Right lobe of liver (tissue), 6 donors: ENCODE measurements at places on chromosomes 5 and 9. TPM values are rescaled to one million over a fixed set of nuclear protein-coding genes. Genes with fewer than 3 reads are reported as not detected.
A peak's percentile ranks its signal among the peaks of the same experiment; 100 is the strongest.

GRCh38 chr5:155912291-155912690, 414.7 kb upstream of the SGCD start:
- no peak overlapping the region for H3K4me3 ChIP-seq
- H3K36me3 ChIP-seq = no peaks in the 10 kb centered on the region
- no peak overlapping the region for H3K27ac ChIP-seq
- DNase-seq = no peak
- H3K27me3 ChIP-seq = no peaks in the 10 kb centered on the region

DNA sequence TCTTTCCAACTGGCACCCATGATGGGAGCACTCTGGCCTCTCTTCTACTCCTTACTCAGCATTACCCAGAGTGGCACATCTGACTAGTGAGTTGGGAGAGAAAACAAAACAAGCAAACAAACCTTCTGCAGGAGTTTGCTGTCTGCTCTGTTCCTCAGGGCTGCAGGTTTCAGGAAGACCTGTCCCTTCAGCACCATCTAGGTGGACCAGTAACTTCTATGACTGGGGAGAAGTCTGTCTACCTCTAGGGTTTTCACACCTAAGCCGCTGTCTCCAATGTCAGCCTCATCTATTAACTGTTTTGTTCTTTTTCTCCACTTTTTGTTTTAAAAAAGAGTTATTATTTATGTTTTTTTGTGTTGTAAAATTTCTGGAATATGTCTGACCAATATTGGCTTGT, 58.7 kb downstream of the RAB3C start:
- H3K27ac ChIP-seq = no peak overlapping the region
- no peaks in the 10 kb centered on the region for H3K36me3 ChIP-seq
- no peak overlapping the region for H3K4me3 ChIP-seq
- DNase-seq = no peak

DNA sequence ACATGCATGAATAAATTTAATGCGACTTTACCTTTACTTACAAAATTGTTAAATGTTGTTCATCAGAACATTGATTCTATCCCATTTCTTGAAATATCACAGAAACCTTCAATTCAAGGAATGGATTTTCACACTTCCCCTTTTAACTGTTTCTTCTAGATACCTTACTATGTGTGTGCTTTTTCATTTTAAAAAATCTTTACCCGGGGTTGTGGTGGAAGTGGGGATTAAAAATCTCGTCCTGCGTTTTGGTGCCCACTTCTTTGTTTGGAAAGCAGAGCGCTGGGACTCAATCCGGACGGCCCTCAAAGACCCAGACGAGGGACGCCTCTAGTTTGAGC, 5.8 kb upstream of the MEF2C start:
- H3K4me1 ChIP-seq = no peaks in the 10 kb centered on the region
- H3K27me3 ChIP-seq = no peaks in the 10 kb centered on the region
- H3K36me3 ChIP-seq = no peaks in the 10 kb centered on the region
- H3K4me3 ChIP-seq = peak overlapping the region; percentile 19
- DNase-seq = no peak

DNA sequence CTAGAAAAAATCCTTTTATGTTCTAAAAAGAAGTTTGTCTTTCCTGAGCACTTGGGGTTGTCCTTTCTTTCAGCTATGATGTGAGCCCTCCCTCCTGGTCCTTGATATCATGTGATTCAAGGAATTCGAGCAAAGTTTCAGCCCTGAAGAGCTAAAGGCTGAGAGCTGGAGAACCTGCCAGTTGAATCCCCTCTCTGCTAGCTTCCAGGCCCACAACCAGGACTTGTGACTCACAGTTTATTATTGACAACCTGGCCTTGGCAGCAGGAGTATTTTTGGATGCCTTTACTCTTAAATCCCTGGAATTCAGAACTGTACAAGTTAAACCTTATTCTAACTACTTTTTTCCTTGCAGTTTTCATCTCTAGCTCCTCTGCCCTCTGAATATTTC, 182.8 kb downstream of the SPOCK1 start:
- DNase-seq = no peak
- no peak overlapping the region for H3K27ac ChIP-seq
- no peak overlapping the region for H3K4me3 ChIP-seq
- H3K4me1 ChIP-seq = no peaks in the 10 kb centered on the region
- H3K36me3 ChIP-seq = no peaks in the 10 kb centered on the region
- H3K27me3 ChIP-seq = no peaks in the 10 kb centered on the region

DNA sequence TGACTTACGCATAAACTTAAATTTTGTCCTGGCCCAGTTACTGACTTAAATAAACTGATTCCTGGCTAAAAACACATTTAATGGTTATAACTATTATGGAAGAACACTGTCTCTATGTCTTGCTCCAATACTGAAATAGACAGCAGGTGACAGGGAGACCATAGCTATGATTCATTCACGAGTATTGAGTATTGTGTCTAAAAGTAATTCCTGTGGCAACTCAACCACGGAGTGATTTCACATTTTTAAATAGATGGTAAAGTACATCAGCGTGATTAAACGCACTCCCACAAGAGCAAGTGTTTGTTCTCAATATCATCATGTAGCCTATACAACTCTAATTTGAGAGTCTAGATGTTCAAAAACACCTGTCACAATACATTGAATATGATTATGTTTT, 35.9 kb upstream of the PCSK1 start:
- H3K4me1 ChIP-seq = no peaks in the 10 kb centered on the region
- no peaks in the 10 kb centered on the region for H3K27me3 ChIP-seq
- H3K36me3 ChIP-seq = no peaks in the 10 kb centered on the region
- no peak overlapping the region for H3K27ac ChIP-seq
- no peak for DNase-seq

GRCh38 chr9:7967093-7967827, 167.7 kb upstream of the DMAC1 start:
- no peaks in the 10 kb centered on the region for H3K4me1 ChIP-seq
- H3K36me3 ChIP-seq = no peaks in the 10 kb centered on the region
- no peaks in the 10 kb centered on the region for H3K27me3 ChIP-seq
- no peak overlapping the region for H3K4me3 ChIP-seq

DNA sequence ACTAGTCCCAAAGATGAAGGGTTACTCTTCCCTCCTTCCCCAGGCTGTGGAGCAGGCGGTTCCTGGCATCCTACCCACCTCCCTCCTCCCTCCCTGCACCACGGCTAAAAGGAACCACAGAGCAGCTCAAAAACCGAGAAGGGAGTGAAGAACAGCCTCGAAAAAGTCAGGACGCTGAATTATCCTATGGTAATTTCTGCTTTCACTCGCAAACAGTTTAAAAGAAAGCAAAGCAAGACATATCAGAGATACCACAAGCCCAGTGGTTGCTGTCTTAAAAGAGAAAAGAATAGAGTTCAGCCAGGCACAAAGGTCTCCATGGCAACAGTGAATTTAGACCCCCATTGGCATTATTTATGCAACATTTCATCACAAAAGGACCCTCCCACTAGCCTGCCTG, 315.4 kb downstream of the CTNND2 start:
- no peaks in the 10 kb centered on the region for H3K4me1 ChIP-seq
- H3K4me3 ChIP-seq = no peak overlapping the region
- no peak overlapping the region for H3K27ac ChIP-seq
- H3K36me3 ChIP-seq = no peaks in the 10 kb centered on the region

GRCh38 chr9:27184556-27185351, 75.7 kb downstream of the TEK start:
- no peak overlapping the region for H3K4me3 ChIP-seq
- no peaks in the 10 kb centered on the region for H3K36me3 ChIP-seq
- no peaks in the 10 kb centered on the region for H3K27me3 ChIP-seq
- no peaks in the 10 kb centered on the region for H3K4me1 ChIP-seq
- DNase-seq = no peak

DNA sequence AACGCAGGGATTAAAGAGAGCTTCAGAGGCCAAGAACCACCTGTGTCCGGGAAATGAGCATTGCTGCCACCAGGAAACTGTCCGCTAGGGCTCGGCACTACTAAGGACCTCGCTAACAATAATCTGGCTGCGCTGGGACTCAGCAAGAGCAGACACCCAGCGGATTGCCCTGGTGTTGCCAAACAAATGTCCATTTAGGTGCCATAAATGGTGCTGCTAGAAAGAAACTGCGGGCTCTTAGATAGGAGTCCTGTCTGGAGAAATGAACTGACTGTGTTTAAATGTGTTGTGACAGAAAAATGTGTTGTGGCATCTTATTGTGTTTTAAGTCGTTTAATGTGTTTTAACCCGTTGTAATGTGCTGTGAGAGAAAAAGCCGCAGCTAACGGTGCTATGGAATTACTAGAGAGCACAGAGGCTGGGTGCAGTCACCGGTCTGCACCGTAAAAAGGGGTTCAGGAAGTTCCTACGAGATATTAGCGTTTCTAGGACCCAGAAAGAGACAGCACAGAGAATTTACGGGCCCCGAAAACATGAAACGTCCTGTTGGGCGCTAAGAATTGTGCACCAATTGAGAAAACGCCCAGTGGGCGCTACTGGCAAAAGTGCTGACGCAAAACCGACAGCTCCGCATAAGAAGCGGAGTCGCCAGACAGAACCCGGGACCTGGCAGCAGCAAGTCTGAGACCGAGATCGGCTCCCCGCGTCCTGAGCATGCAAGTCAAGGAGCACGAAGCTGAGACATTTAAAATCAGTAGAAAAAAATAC, 90.6 kb downstream of the ANXA2R start:
- H3K4me3 ChIP-seq = no peak overlapping the region
- H3K36me3 ChIP-seq = no peaks in the 10 kb centered on the region
- peak overlapping the region; percentile 80 for H3K27ac ChIP-seq
- no peaks in the 10 kb centered on the region for H3K4me1 ChIP-seq
- peaks cover 4% of the 10 kb centered on the region for H3K27me3 ChIP-seq
- DNase-seq = peak; percentile 66

DNA sequence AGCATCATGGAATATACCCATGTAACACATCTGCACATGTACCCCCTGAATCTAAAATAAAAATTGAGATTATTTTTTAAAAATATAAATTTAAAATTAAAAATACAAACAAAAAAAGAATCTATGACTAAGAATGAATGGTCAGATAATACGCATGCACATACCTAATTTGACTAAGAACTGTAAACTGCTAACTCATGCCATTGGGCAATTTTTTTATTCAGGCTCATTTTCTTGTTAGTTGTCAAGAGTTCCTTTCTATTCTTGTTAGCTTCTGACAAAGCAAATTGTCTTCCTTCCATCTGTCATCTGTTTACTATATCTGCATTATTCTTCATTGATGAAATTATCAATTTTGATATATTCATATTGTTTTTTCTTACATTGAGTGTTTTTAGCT, 69.5 kb upstream of the HAND1 start:
- DNase-seq = no peak
- no peaks in the 10 kb centered on the region for H3K36me3 ChIP-seq
- H3K4me1 ChIP-seq = no peaks in the 10 kb centered on the region

DNA sequence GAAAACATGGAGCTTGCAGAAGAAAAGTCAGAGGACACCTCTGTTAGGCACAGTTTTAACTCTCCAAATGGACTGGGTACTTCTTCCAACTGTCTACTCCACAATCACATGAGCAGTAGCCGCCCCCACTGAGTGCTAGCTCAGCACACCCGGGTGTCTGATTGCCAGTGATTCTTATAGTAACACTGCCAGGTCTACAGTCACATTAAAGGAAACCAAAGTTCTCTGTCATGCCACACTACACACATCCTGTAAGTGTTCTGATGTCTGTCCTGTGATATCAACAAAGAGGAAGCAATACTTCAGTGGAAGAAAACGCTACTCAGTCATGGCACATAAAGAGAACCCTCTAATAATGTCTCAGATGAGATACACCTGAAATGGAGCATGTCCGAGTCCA, at the start of gene HAVCR2:
Gene HAVCR2, minus strand, starts transcription at position 69 of the 400 bp plus-strand sequence. Its CDS starts 61 bp downstream, at position 8.
- peak; percentile 31 for DNase-seq
- peak within 1 kb of the TSS; percentile 39 for H3K27ac ChIP-seq
- H3K27me3 ChIP-seq = no peaks in the 10 kb centered on the region
- H3K36me3 ChIP-seq = no peaks in the 10 kb centered on the region

GRCh38 chr9:96020792-96021550, 145.5 kb downstream of the ERCC6L2 start:
- H3K27me3 ChIP-seq = no peaks in the 10 kb centered on the region
- H3K27ac ChIP-seq = peak overlapping the region; percentile 16
- H3K36me3 ChIP-seq = no peaks in the 10 kb centered on the region
- H3K4me1 ChIP-seq = no peaks in the 10 kb centered on the region

GRCh38 chr5:122063836-122064235, 14.2 kb downstream of the LOX start:
- H3K4me1 ChIP-seq = no peaks in the 10 kb centered on the region
- H3K27me3 ChIP-seq = no peaks in the 10 kb centered on the region
- no peak overlapping the region for H3K4me3 ChIP-seq

GRCh38 chr5:73729329-73729728, 103.3 kb downstream of the ARHGEF28 start:
- H3K4me1 ChIP-seq = peaks cover 38% of the 10 kb centered on the region
- no peak for DNase-seq
- H3K27me3 ChIP-seq = no peaks in the 10 kb centered on the region
- H3K27ac ChIP-seq = peak overlapping the region; percentile 42
- no peak overlapping the region for H3K4me3 ChIP-seq

DNA sequence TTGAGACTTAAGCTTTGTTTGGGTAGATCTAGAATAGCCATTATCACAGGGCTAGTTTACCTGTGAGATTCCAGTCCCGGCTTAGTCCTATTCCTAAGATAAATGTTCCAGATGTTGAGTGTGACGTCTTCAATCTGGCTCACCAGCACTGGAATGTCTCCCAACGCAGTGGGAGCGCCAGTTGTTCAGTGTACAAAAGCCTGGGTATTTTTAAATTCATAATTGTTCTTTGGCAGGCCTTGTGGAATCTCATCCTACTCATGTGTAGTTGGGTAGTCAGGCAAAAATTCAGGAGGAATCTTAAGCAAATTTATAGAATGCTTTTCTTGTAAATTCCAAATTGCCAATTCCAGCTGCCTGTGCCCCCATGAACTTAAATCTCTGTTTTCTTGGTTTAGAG, 272.6 kb upstream of the KCNN2 start:
- DNase-seq = no peak
- no peaks in the 10 kb centered on the region for H3K27me3 ChIP-seq
- H3K4me3 ChIP-seq = no peak overlapping the region
- no peaks in the 10 kb centered on the region for H3K36me3 ChIP-seq
- H3K4me1 ChIP-seq = no peaks in the 10 kb centered on the region

GRCh38 chr5:57417971-57418370, 64.6 kb downstream of the ACTBL2 start:
- no peak overlapping the region for H3K4me3 ChIP-seq
- H3K4me1 ChIP-seq = no peaks in the 10 kb centered on the region
- H3K36me3 ChIP-seq = no peaks in the 10 kb centered on the region
- DNase-seq = no peak
- H3K27me3 ChIP-seq = no peaks in the 10 kb centered on the region

DNA sequence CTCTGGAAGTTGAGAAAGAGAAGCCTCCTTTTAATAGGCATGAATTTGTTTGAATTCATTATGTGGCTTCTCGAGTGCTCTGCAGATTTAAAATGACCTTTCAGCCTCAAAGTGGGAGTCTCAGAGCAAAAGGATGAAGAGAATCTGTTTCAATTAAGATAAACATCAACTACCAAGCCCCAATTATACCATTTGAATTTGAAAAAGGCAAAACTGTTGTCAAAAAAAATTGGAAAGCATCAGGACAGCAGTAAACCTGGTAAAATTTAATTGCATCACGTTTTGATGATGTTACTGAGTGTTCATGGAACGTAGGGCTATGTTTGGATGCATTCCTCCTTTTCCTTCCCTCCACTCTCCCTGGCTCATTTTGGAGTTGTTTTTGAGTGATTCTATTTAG, 637.2 kb downstream of the PDE4D start:
- no peak overlapping the region for H3K4me3 ChIP-seq
- no peak overlapping the region for H3K27ac ChIP-seq
- no peaks in the 10 kb centered on the region for H3K36me3 ChIP-seq
- no peaks in the 10 kb centered on the region for H3K27me3 ChIP-seq

TRMO gene
- 8.8 TPM for total RNA-seq

EQTN gene
- total RNA-seq = not detected

IL9 gene
- total RNA-seq = not detected

NTNG2 gene
- 0.16 TPM for total RNA-seq

KIF4B gene
- not detected for total RNA-seq

TSSK1B gene
- total RNA-seq = not detected

TAS2R1 gene
- not detected for total RNA-seq
